ENCODE measurements at places on chromosomes 7 and 10.

DNA sequence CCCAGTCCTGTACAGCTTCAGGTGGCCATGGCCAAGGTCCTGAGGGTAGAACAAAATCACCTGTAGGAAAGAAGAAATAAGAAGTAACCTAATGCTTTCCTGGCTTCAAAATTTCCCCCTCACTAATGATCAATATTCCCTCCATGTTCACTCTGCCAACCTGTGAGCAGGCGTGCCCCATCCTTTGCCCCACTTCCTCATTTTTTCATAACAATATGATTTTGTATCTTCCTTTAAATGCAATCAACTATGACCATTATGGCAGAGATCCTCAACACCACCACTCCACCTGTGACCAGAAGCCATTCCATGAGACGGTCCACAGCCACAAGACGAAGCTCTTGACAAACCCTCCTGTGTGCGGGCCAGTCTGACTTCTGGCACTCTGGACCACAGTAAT lies 7.0 kb downstream of the MSS51 start:
- peaks cover 8% of the 10 kb centered on the region for H3K36me3 ChIP-seq
- DNase-seq: no peak
- no peaks in the 10 kb centered on the region for H3K27me3 ChIP-seq
- H3K27ac ChIP-seq: no peak overlapping the region

DNA sequence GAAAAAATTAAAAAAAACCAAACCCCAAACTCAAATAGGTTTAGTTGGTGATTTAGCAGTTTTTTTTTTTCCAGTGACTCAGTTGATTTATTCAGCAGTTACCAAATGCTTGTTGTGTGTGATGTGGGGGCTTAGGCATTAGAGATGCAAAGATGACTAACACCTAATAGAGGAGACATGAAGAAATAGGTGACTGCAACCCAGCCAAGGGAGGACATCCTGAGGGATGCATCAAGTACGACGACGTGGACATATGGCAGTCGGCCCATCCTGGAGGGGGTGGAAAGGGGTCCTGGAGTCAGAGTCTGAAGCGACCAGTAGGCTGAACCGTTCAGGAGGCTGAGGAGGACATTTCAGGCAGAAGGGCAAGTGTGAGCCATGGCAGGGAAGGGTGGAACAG lies 35.5 kb downstream of the LRMDA start:
- DNase-seq: no peak
- H3K4me1 ChIP-seq: peaks cover 2% of the 10 kb centered on the region

- no peak for DNase-seq
- no peaks in the 10 kb centered on the region for H3K27me3 ChIP-seq
- no peak overlapping the region for H3K27ac ChIP-seq
- H3K4me3 ChIP-seq: no peak overlapping the region
- H3K36me3 ChIP-seq: no peaks in the 10 kb centered on the region
Measured at GRCh38 chr7:75819711-75820110, 6.1 kb upstream of the CCL24 start.

GRCh38 chr7:15620491-15621185 lies 58.8 kb upstream of the AGMO start:
- no peaks in the 10 kb centered on the region for H3K27me3 ChIP-seq
- H3K4me3 ChIP-seq: no peak overlapping the region
- no peak overlapping the region for H3K27ac ChIP-seq

DNA sequence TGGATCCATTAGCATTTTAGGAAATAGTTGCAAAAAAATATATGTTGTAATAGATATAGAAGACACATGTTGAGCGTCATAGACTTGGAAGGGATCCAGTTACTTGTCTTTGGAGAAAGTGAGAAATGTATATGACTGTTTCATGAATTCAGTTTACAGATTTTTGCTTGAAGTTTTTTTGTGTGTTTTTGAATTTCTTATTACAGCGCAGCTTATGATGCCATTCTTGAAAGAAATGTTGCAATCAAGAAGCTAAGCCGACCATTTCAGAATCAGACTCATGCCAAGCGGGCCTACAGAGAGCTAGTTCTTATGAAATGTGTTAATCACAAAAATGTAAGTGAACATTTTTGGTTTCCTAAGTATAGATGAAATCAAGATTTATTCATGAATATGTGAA lies 98.2 kb downstream of the MAPK8 start:
- H3K4me1 ChIP-seq: peaks cover 1% of the 10 kb centered on the region
- no peaks in the 10 kb centered on the region for H3K27me3 ChIP-seq
- H3K27ac ChIP-seq: no peak overlapping the region
